ENCODE measurements at places on chromosomes 6 and 20. TPM values are rescaled to one million over a fixed set of nuclear protein-coding genes. Genes with fewer than 3 reads are reported as not detected.

The TTK gene
- 9.2 TPM for total RNA-seq

The OSBPL2 gene
- 66.3 TPM for total RNA-seq

The DOK5 gene
- not detected for total RNA-seq

The CST5 gene
- not detected for total RNA-seq

GRCh38 chr6:83518816-83519480 lies 6.6 kb downstream of the PRSS35 start:
- DNase-seq: no peak

DNA sequence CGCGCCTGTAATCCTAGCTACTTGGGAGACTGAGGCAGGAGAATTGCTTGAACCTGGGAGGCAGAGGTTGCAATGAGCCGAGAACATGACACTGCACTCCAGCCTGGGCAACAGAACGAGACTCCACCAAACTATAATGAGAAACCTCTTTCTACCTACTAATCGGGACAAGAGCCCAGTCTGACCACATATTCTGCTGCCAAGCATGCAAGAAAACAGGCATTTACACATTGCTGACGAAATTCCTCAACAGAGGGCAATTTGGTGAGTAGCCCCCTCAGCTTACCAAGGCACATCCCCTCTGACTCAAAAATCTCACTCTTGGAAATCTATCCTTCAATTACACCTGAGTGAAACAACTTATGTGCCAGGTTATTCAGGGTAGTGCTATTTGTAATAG lies 81.2 kb downstream of the SLC23A2 start:
- DNase-seq: no peak

- DNase-seq: no peak
Observed at GRCh38 chr6:446418-447366, 55.1 kb downstream of the IRF4 start.

DNA sequence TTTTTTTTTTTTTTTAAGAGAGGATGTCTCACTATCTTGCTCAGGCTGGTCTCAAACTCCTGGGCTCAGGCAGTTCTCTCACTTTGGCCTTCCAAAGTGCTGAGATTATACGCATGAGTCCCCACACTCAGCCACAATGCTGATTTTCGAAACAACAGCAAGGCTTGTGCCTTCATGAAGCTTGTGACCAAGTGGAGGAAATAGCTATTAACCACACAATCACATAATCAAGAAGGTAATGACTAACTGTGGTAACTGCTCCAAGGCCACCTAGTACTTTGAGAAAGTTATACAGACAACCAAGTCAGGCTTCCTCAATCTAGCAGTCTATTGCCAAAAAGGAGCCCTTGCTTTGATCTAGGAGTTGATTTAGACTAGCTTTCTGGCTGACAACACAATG lies 46.3 kb downstream of the SOD2 start:
- no peak for DNase-seq

- DNase-seq: no peak
Observed at GRCh38 chr6:147564556-147564955, 56.1 kb downstream of the SAMD5 start.

- DNase-seq: peak; percentile 38
Observed at GRCh38 chr6:92377137-92377536, 1042.2 kb downstream of the EPHA7 start.

GRCh38 chr6:34911822-34912221 lies 22.8 kb downstream of the ANKS1A start:
- DNase-seq: no peak

GRCh38 chr6:56816370-56816769 lies 138.5 kb upstream of the BEND6 start:
- no peak for DNase-seq

GRCh38 chr6:89081129-89081422 lies 525 bp downstream of the PNRC1 start:
- DNase-seq: no peak

DNA sequence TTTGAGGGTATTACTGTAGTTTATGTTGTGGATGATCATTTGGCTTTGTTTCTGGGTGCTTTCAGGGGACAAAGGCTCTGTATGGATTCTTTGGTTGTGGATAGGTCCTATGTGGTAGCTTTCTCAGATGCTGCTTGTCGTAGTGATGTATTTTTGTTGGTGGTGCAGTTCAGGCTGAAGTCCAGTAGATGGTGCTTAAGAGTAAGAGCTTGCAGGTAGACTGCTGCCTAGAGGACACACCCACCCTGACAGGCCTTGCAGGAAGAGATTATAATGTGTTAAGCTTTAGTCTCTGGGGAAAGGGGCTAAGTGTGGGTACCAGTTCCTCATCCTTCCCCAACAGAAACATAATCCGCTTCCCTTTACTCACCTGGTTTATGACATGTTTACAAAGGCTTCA lies 62.6 kb upstream of the ADGRB3 start:
- DNase-seq: peak; percentile 3

- no peak for DNase-seq
Observed at GRCh38 chr6:129872586-129872985, 11.5 kb upstream of the TMEM244 start.

DNA sequence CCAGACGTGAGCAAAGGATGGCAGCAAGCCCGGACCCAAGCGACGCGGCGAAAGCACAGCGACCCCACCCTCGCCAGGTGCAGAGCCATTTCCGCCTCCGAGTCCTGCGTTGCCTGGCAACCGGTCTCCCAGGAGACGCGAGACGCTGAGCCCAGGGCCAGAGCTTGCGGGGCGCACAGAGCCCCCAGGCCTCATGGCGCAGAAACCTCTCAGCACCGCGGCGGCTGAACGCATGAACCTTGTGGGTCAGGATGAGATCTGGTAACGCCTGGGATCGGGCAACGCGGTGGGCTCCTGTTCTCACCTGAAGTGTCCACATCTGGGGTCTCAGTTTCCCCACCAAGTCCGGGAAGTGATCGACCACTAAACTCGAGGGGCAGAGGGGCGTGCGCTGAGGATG lies 77.7 kb downstream of the ANKRD60 start:
- no peak for DNase-seq

DNA sequence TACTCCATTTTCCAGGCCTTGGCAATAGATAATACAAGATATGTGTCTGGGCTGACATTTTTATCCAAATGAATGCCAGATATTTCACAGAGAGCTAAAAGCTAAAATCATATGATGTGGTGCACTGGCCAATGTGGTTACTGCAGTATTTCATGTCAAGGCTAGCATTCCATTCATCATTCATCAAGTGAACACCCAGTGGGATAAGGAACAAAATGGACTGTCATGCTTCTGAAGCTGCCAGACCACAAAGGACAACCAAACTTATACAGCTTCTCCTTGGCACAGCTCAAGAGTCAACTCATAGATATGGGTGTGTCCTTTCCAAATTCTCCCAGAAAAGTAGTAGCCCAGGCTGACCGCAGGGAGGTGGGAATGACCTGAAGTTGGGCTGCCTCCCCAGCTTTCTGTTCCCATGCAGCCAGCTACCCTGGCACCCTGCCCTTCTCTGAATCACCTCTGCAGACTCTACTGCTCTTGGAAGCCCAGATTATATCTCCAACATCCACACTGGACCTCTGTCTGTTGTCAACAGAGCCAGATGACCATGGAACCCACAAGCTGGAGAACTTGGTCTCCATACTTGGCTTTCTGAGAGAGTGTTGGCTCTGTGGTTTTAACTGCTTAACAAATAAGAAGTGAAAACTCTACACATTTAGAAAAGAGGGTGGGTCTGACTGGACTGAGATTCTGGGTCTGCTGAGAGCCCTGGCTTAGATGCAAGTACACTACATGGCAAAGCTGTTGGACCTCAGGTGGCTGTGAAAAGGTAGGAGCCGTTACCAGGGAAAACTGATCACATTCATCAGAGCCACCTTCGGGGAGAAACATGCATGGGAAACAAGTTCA lies 122.8 kb downstream of the ALDH8A1 start:
- DNase-seq: no peak

Measured in stomach (tissue), 19 donors.